CD8-positive, alpha-beta memory T cell (primary cell): ENCODE measurements at places on chromosomes 5 and 9. TPM values are rescaled to one million over a fixed set of nuclear protein-coding genes. Genes with fewer than 3 reads are reported as not detected.

DNAJC18 gene
- polyA plus RNA-seq, result 10.2 TPM

GRCh38 chr5:95134326-95134725 lies 150.6 kb downstream of the MCTP1 start:
- H3K27ac ChIP-seq, result no peak overlapping the region
- no peaks in the 10 kb centered on the region for H3K27me3 ChIP-seq
- H3K4me3 ChIP-seq, result no peak overlapping the region

DNA sequence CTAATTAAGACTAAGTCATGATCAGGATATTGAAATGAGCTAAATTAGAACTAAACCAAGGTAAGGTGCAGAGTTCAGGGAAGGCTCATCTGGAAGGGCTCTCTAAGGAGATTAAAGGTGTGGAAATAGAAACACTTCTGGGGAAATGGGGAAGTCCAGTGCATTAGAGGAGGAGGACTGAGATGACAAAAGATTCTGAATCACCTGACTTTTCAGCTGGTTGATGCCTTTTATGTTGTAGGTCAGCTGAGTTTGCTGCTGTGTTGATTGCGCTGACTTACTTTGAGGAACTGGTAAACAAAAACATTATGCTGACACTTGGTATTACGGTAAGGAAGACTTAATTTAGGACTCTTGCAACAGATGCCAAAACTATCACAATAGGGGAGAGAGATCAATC lies 23.8 kb downstream of the IFNA5 start:
- no peak overlapping the region for H3K27ac ChIP-seq
- H3K27me3 ChIP-seq, result peaks cover 4% of the 10 kb centered on the region
- no peaks in the 10 kb centered on the region for H3K36me3 ChIP-seq
- no peak for DNase-seq
- no peaks in the 10 kb centered on the region for H3K4me1 ChIP-seq

DNA sequence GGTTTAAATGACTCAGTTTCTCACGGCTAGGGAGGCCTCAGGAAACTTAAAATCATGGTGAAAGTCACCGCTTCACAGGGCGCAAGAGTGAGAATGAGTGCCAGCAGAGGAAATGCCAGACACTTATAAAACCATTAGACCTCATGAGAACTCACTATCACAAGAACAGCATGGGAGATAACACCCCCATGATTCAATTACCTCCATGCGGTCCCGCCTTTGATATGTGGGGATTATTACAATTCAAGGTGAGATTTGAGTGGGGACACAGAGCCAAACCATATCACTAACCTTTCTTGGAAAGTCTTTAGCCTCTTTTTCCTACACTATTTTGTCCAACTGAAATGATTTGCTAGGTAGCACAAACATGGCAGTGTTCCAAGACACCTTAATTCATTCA lies 533.9 kb upstream of the NUDT12 start:
- no peak overlapping the region for H3K27ac ChIP-seq
- H3K4me1 ChIP-seq, result no peaks in the 10 kb centered on the region
- H3K4me3 ChIP-seq, result no peak overlapping the region
- no peak for DNase-seq
- no peaks in the 10 kb centered on the region for H3K27me3 ChIP-seq
- H3K36me3 ChIP-seq, result no peaks in the 10 kb centered on the region

DNA sequence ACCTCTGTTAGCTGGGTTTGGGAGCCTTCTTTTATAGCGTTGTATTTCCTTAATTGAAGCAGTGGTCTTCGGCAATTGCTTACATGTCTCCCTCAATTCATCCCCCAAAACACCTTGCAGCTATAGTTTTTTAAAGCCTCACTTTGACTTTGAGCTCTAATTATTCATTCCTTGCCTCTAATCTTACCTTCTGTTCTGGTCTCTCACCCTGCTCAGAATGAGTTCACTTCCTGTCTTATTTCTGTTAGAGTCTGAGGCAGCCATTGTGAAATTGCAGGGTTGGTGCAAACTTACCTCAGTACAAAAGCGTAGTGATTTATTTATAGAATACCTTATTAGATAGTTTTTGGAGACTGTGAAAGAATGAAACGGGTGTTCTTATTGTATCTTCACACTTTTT lies 35.0 kb downstream of the AOPEP start:
- H3K27ac ChIP-seq, result no peak overlapping the region
- no peak overlapping the region for H3K4me3 ChIP-seq
- DNase-seq, result no peak
- no peaks in the 10 kb centered on the region for H3K36me3 ChIP-seq
- H3K4me1 ChIP-seq, result no peaks in the 10 kb centered on the region
